IMR-90 (cell line): ENCODE measurements at places on chromosomes 5 and 9. TPM values are rescaled to one million over a fixed set of nuclear protein-coding genes. Genes with fewer than 3 reads are reported as not detected.

DNM1 gene
- 17.7 and 19.3 TPM in 2 replicates for polyA plus RNA-seq

TAF11L10 gene
- not detected in 2 replicates for polyA plus RNA-seq

GGTA1 gene
- polyA plus RNA-seq = not detected in 2 replicates

TDRD7 gene
- polyA plus RNA-seq = 3.9 and 4.4 TPM in 2 replicates

NUTM2G gene
- not detected in 2 replicates for polyA plus RNA-seq

TYRP1 gene
- 0.60 and 0.86 TPM in 2 replicates for polyA plus RNA-seq

AGTPBP1 gene
- 2.6 and 3.3 TPM in 2 replicates for polyA plus RNA-seq

GRCh38 chr5:167576897-167577296 is 714.5 kb upstream of the WWC1 start:
- no peak for DNase-seq
- no peak overlapping the region for H3K4me3 ChIP-seq
- peaks cover 20% of the 10 kb centered on the region for H3K27me3 ChIP-seq
- H3K27ac ChIP-seq = no peak overlapping the region
- no peaks in the 10 kb centered on the region for H3K4me1 ChIP-seq
- no peaks in the 10 kb centered on the region for H3K36me3 ChIP-seq

GRCh38 chr9:93543117-93543516 is 33.3 kb upstream of the PHF2 start:
- H3K27me3 ChIP-seq = no peaks in the 10 kb centered on the region
- DNase-seq = no peak
- no peak overlapping the region for H3K27ac ChIP-seq
- no peak overlapping the region for H3K4me3 ChIP-seq
- H3K36me3 ChIP-seq = peaks cover 37% of the 10 kb centered on the region
- no peaks in the 10 kb centered on the region for H3K4me1 ChIP-seq

- no peak overlapping the region for H3K4me3 ChIP-seq
- DNase-seq = peak; percentile 28
- 0 out of 2 replicates have a peak, but pooled peaks cover 4% of the 10 kb centered on the region for H3K4me1 ChIP-seq
- H3K27ac ChIP-seq = no peak overlapping the region
Observed at GRCh38 chr9:32992595-32993238, 8.7 kb downstream of the APTX start.

- no peak overlapping the region for H3K27ac ChIP-seq
- no peaks in the 10 kb centered on the region for H3K4me1 ChIP-seq
- H3K4me3 ChIP-seq = no peak overlapping the region
- H3K27me3 ChIP-seq = no peaks in the 10 kb centered on the region
- DNase-seq = no peak
- no peaks in the 10 kb centered on the region for H3K36me3 ChIP-seq
Observed at GRCh38 chr5:89866410-89866809, 543.1 kb downstream of the CETN3 start.

- no peaks in the 10 kb centered on the region for H3K27me3 ChIP-seq
- H3K27ac ChIP-seq = peak overlapping the region; percentile 56; the same call in 1 of the 2 replicates
- peaks cover 2% of the 10 kb centered on the region; the same call in 1 of the 2 replicates for H3K4me1 ChIP-seq
- DNase-seq = peak; percentile 63
- peak overlapping the region; percentile 78 for H3K4me3 ChIP-seq
Observed at GRCh38 chr5:83721953-83722901, 1.6 kb upstream of the HAPLN1 start.

- no peaks in the 10 kb centered on the region for H3K36me3 ChIP-seq
- no peaks in the 10 kb centered on the region for H3K4me1 ChIP-seq
- H3K27ac ChIP-seq = no peak overlapping the region
- DNase-seq = peak; percentile 8
- H3K27me3 ChIP-seq = no peaks in the 10 kb centered on the region; the same call in 1 of the 2 replicates
Observed at GRCh38 chr9:79408200-79408599, 163.6 kb upstream of the TLE4 start.

DNA sequence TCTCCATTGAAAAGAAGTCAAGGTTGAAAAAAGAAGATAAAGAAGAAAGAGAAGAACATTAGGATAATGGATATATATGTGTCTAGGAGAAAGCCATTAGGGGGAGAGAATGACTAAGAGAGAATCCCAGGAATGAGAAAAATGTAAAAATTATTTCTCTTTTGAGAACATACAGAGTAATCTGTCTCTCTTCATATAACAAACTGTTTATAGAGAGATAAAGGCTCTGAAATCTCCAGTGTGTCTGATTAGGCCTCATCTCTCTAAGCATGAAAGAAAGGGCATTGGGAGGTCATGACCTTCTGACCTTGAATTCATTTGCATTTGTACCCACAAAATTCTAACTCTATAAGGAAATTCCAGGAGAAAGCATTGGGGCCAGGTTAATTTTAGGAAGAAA is 3.5 kb upstream of the MPDZ start:
- H3K36me3 ChIP-seq = no peaks in the 10 kb centered on the region
- no peak overlapping the region for H3K4me3 ChIP-seq
- H3K4me1 ChIP-seq = peaks cover 15% of the 10 kb centered on the region
- H3K27me3 ChIP-seq = no peaks in the 10 kb centered on the region
- peak; percentile 42 for DNase-seq

DNA sequence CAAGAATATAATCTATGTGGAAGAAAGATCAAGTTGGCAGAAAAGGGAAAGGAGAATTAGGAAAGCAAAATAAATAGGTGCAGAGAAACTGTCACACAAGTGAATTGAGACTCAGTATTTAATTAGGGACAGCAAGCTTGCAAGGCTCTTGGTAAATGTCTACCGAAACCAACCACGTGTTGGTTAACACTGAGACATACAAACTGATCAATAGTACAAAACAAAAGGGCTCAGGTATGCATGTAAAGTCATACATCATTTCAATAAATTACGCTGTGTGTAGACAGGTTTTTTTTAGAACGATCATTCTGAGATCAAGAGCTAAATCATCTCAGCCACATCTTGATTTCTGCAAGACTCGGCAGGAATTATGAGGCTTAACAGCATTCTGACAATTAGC is 225.4 kb downstream of the EBF1 start:
- no peak overlapping the region for H3K27ac ChIP-seq
- no peaks in the 10 kb centered on the region for H3K4me1 ChIP-seq
- DNase-seq = no peak
- no peaks in the 10 kb centered on the region for H3K36me3 ChIP-seq

DNA sequence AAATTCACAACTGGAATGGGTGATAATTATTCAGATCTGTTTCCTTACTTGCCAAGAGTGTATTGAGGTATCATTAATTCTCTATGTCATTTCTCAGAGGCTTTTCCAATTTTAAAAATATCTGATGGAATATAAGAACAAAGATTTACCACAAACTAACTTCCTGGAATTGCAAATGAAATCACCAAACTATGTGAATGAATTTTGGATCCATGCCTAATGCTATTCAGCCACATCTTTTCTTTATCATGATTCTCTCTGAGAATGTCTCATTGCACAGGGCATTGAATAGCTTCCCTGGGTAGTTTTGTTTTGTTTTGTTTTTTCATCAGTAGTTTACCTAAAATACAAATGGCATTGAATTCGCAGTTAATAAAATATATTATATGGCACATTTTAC is 146.9 kb upstream of the FBN2 start:
- DNase-seq = peak; percentile 25
- no peak overlapping the region for H3K27ac ChIP-seq
- H3K4me1 ChIP-seq = peaks cover 2% of the 10 kb centered on the region; the same call in 1 of the 2 replicates
- no peak overlapping the region for H3K4me3 ChIP-seq
- H3K36me3 ChIP-seq = no peaks in the 10 kb centered on the region

GRCh38 chr5:138177941-138178515 is 402 bp downstream of the BRD8 start:
- H3K27me3 ChIP-seq = no peaks in the 10 kb centered on the region
- H3K36me3 ChIP-seq = peaks cover 12% of the 10 kb centered on the region
- DNase-seq = peak; percentile 18

DNA sequence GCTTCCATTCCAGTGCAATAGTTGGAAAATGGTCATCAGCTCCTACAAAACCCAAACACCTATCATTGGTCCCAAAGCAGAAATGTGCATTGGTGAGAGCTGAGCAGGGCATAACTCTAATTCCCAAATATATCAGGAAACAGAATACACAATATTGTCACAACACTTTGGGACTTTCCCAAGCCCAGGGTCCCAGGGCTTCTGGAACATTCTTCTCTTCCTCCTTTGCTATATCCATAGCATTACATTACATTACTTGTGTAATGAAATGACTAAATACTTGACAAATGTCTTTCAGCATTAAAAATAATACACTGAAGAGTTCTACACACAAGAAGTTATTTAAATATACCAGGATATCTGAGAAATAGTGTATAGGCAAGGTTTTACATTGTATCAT is 45.6 kb downstream of the LIX1 start:
- peaks cover 14% of the 10 kb centered on the region for H3K27me3 ChIP-seq
- DNase-seq = no peak
- no peaks in the 10 kb centered on the region for H3K36me3 ChIP-seq
- no peak overlapping the region for H3K4me3 ChIP-seq
- peaks cover 4% of the 10 kb centered on the region; the same call in 1 of the 2 replicates for H3K4me1 ChIP-seq

DNA sequence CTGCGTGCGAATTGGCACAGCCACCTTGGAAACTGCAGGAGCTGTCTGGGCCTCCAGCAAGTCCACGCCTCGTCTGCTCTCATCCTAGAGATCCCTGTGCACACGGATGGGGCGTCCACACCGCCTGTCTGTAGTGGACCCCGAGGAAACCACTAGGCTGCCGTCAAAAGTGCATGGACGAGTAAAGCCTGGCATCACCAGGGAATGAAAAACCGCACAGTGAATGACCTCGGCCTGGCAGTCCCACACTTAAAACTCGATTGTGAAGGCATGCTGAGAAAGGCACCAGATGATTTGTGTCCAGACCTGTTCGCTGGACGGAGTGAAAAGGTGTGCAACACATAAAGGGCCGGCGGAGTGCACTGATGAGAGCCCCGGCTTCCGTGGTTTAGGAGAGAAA is 50.8 kb downstream of the MRPL36 start:
- no peak for DNase-seq
- peaks cover 7% of the 10 kb centered on the region; the same call in 1 of the 2 replicates for H3K27me3 ChIP-seq

GRCh38 chr5:79772651-79773050 is 83.0 kb downstream of the CMYA5 start:
- no peaks in the 10 kb centered on the region for H3K27me3 ChIP-seq
- no peaks in the 10 kb centered on the region for H3K4me1 ChIP-seq
- no peaks in the 10 kb centered on the region for H3K36me3 ChIP-seq
- H3K27ac ChIP-seq = no peak overlapping the region
- no peak overlapping the region for H3K4me3 ChIP-seq

GRCh38 chr5:66807743-66808142 is 211.6 kb downstream of the MAST4 start:
- peak; percentile 55 for DNase-seq
- peaks cover 12% of the 10 kb centered on the region for H3K27me3 ChIP-seq
- H3K4me3 ChIP-seq = no peak overlapping the region
- H3K4me1 ChIP-seq = no peaks in the 10 kb centered on the region
- H3K36me3 ChIP-seq = no peaks in the 10 kb centered on the region
- H3K27ac ChIP-seq = no peak overlapping the region

- H3K4me3 ChIP-seq = peak overlapping the region; percentile 28; the same call in 1 of the 2 replicates
- H3K27ac ChIP-seq = no peak overlapping the region
- H3K27me3 ChIP-seq = no peaks in the 10 kb centered on the region
- H3K36me3 ChIP-seq = peaks cover 13% of the 10 kb centered on the region
- H3K4me1 ChIP-seq = peaks cover 12% of the 10 kb centered on the region
Observed at GRCh38 chr5:52804387-52804791, 16.7 kb downstream of the ITGA1 start.

GRCh38 chr5:180873615-180874520 is 12.8 kb upstream of the ZFP62 start:
- H3K36me3 ChIP-seq = no peaks in the 10 kb centered on the region
- no peak overlapping the region for H3K4me3 ChIP-seq
- DNase-seq = peak; percentile 23
- no peaks in the 10 kb centered on the region for H3K4me1 ChIP-seq
- H3K27ac ChIP-seq = no peak overlapping the region

DNA sequence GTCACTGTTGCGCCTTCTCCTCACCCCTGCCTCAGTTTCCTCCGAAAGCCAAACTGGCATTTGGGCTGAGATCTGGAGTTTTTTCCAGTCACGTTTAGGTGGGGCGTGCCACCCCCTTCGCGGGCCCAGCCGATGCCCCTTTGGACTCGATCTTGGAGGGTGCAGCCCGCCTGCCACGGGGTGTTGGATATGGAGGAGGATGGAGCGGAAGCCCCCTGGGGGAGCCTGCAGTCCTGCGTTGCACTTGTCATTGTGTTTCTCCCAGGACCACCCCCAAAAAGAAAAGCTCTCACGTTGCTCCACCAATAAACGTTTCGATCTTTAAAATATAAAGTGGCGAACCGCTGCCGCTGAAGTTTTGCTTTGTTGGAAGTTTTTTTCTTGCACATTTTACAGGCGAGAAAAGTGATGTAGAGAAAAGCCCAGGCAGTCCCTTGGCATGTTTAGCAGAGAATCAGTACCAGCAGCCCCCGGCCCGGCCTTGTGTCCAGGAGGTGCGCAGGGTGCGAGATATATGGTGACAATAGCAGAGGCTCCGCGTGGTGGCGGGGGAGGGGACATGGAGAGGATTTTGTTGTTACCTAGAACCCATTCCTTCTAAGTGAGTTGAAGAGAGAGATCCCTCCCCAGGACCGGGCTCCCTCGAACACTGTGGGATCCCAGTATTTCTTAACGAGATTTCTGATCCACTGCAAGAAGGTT is 681 bp downstream of the F2R start:
- no peaks in the 10 kb centered on the region for H3K27me3 ChIP-seq
- H3K27ac ChIP-seq = peak overlapping the region; percentile 92
- peak overlapping the region; percentile 89 for H3K4me3 ChIP-seq

GRCh38 chr5:57243286-57244137 is 69.7 kb downstream of the GPBP1 start:
- H3K36me3 ChIP-seq = peaks cover 18% of the 10 kb centered on the region
- H3K4me3 ChIP-seq = no peak overlapping the region
- H3K4me1 ChIP-seq = no peaks in the 10 kb centered on the region
- H3K27ac ChIP-seq = no peak overlapping the region

DNA sequence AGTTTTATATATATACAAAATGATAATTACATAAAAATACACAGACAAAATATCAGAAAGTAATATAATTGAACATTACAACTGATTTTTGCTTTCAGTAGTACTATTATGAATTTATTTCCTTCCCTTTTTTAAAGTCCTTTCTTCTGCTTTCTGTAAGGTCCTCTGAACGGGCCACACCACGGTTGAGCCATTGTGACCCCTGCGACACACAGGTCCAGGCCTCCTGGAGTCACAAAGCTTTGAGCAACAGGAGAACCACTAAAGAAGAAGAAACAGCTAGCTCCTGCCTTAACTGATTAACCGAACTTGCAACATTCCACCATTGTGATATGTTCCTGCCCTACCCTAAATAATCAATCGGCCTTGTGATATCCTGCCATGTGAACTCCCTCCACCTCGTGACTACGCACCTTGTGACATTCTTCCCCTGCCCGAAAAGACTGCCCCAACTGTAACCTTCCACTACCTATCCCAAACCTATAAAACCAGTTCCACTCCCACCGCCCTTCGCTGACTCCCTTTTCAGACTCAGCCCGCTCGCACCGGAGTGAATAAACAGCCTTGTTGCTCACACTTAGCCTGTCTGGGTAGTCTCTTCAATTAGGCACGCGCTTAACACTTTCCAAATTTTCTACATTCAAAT is 375.0 kb upstream of the RFX3 start:
- no peak for DNase-seq
- no peaks in the 10 kb centered on the region for H3K27me3 ChIP-seq
- H3K4me3 ChIP-seq = no peak overlapping the region

DNA sequence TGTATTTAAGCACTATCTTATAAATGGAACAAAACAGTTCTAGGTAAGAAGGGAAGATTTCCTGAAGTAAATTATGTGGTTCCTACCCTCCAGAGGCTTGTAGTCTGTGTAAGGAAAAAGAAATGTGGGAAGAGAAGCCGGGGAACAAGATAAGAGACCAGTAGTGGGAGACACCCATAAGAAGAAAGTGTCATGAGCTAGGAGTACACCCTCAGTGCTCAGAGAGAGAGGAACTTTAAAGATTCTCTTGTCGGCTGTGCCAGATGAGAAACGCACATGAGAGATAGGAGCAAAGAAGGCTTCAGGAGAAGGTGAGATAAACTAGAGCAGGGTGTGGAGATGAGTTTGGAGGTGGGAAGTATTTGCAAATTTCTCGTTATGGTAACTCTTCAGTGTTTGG is 18.1 kb downstream of the SLC36A1 start:
- H3K4me3 ChIP-seq = no peak overlapping the region
- H3K4me1 ChIP-seq = peaks cover 10% of the 10 kb centered on the region
- no peaks in the 10 kb centered on the region for H3K27me3 ChIP-seq
